ENCODE measurements at places on chromosomes 7 and 10. TPM values are rescaled to one million over a fixed set of nuclear protein-coding genes. Genes with fewer than 3 reads are reported as not detected.

CYP3A4 gene
- not detected for polyA plus RNA-seq

MACROH2A2 gene
- polyA plus RNA-seq: 20.8 TPM

SEMA4G gene
- polyA plus RNA-seq: 1.9 TPM

CASTOR2 gene
- polyA plus RNA-seq: 1.3 TPM

PRF1 gene
- not detected for polyA plus RNA-seq

OR2A12 gene
- polyA plus RNA-seq: not detected

GNAI1 gene
- 41.7 TPM for polyA plus RNA-seq

TUBB8 gene
- 0.10 TPM for polyA plus RNA-seq

FAM25A gene
- 27.6 TPM for polyA plus RNA-seq

CYP2C9 gene
- not detected for polyA plus RNA-seq

DNA sequence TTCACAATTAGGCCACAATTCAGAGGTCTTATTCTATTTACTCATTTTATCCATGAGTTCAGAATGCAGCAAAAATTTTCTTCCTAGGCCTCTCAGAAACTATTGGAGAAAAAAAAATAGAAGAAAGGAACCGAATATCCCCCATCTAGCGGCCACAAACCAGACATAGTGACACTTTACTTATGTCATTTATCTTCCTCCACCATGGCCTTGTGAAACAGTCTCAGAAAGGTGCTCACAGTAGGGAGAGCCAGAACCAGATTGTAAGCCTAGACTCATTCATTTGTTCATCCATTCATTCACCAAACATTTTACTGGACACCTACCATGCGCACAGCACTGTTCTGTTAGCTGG is 16.0 kb downstream of the CREB3L2 start:
- DNase-seq: no peak

DNA sequence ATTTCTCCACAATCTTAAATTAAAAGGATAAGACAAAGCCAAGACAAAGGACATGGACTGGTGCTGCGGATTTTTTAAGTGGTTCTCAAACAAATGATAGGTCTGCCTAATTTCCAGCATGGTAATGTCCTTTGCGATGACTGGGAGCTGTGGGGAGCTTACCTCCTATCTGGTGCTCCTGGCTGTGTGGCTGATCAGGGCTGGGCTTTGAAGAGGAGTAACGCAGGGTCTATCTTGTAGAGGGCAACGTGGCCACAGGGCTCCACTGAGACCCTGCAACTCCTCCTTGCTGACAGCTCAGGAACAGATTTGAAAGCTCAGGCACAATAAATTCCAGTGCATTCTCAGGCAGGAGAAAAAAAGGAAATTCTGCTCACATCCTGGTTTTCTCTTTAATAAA is 103.1 kb upstream of the SFMBT2 start:
- no peak for DNase-seq

DNA sequence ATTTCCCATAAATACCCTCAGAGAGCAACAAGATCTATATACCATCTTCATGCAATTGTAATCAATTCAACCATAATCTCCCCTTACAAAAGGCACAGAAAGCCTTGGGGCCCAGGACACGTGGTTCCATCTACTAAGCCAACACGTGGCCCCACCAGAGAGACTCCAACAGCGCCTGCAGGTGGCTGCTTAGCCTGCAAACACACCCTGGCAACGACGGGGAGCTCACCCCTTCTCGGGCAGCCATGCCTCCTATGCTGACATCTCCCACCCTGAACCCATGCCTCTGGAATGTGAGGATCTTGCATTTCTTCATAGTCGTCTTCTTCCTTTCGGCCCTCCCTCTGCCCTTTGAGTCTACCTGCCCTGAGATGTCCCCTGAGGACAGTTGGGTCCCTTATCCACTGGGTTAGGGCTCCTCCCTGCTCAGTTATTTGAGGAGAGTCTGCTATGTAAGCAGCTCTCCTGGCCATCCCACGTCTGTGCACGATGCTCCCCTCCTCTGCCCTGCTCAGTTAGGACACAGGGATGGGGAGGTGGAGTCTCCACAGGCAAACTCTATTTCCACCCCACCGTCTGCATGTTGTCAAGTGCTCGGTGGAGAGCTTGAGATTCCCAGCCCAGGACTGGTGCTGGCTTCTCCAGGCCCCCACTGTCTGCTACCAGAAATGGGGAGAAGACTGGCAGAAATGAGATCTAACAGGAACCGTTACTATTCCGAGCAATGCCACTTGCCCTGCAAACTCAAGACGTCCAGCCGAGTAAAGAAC is 36.5 kb downstream of the EBF3 start:
- DNase-seq: no peak

DNA sequence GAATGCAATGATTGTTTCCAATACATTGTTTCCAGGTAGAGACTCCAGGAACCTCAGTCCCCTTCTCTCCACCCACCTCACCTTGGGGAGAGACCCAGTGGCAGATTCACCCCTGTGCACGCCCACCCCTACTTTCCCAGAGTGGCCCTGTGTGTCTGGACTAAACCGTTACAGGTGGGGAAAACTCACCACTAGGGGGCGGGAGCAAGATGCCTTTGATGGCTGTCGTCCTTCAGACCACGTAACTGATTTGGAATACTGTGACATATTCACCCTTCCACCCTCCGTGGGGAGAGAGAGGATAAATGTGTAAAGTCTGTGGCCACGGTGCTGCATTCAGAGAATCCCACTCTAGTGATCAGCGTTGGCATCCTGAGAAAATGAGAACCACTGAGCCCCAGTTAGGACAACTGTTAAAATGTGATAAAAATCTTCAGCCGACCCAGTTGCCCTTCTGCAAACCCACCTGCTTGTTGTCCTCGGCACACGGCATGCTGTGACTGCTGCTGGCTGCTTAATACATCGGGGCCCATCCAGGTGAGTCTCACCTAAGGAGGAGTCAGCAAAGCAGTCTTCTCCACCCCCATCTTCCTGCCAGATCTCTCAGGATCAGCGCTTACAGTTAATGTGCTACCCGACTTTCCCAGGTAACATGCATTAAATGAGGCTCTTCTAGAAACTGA is 41.5 kb upstream of the NMT2 start:
- no peak for DNase-seq

- no peak for DNase-seq
Observed at GRCh38 chr7:88686468-88687229, 72.9 kb upstream of the ZNF804B start.

DNA sequence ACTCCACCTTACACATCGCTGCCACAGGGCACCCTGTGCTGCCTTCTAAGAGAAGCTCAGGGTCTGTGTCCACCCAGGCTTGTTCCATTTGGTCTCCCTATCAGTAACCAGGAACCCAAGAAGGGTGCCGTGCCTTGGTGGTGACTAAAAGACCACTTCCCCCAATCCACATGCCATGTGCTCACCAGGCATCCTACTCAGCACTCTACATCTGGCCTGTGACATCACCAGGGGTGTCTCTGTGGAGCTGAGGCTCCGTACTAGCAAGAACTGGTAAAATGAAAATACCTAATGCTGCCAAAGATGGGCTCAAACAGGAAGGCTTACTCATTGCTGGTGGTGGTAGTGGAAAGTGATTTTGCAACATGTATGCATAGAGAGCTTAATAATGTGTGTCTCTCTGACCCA is 19.0 kb upstream of the C10orf71 start:
- no peak for DNase-seq

GRCh38 chr7:91242097-91242844 is 22.0 kb upstream of the FZD1 start:
- no peak for DNase-seq

DNA sequence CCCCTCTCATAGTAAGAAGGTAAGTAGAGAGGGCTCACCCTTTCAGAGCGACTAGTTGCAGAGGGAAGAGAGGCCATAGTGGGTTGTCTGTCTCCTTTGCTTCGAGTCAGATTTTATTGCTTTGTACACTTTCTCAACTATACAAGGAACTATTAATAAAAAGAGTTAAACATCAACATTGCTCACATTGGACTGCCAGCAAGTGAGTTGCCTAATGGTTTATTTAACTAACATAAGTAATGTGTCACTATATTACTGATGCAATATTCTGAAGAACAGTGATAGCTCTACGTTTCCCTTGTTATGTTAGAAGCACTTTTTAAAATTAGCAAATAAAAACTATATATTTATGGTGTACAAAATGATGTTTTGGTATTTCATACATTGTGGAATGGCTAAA is 451.0 kb downstream of the GRM8 start:
- no peak for DNase-seq

- no peak for DNase-seq
Observed at GRCh38 chr10:124069341-124070264, 23.8 kb downstream of the CHST15 start.

GRCh38 chr7:7425321-7425720 is 110.4 kb downstream of the COL28A1 start:
- DNase-seq: no peak

DNA sequence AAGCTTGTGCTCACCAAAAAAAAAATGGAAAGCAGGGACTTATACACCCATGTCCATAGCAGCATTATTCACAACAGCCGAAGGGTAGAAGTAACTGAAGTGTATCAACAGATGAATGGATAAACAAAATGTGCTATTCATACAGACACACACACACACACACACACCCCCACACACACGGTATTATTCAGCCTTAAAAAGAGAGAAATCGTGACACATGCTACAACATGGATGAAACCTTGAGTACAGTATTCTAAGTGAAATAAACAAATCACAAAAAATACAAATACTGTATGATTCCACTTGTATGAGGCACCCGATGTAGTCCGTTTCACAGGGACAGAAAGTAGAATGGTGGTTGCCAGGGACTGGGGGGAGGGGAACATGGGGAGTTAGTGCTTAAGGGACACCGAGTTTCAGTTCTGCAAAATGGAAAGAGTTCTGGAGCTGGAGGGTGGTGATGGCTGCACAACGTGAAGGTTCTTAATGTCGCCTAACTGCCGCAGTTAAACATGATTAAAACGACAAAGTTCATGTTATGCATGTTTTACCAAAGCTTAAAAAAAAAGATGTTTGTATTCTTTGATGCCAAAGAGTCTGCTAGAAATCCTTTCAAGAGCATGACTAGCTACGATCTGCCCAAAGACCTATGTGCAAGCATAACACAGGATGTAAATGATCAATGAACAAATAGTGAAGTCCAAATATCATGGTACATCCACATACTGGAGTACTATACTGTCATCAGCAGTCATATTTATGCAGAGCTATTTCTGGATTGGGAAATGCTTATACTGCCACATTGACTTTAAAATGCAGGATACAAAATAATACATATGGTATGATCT is 7.2 kb downstream of the TNS3 start:
- DNase-seq: no peak

GRCh38 chr7:151025924-151026671 is 1.8 kb upstream of the ATG9B start:
- peak; percentile 66 for DNase-seq

DNA sequence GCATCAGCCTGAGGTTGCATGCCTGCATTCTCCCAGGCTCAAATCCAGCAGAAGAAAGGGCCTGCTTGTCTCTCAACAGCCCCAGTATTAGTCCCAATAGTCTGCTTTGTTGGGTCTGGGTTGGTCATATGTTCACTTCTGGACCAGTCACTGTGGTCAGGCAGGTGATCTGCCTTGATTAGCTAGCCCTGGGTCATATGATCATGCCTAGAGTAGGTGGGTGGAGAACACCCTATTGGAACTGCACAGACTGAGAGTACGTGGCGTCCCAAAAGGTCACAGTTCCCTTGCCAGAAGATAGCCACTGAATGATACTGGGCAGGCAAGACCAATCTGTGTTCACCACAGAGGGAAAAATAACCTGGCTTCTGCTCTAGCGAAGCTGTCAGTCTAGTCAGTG is 80.1 kb downstream of the SH2D4B start:
- DNase-seq: no peak

DNA sequence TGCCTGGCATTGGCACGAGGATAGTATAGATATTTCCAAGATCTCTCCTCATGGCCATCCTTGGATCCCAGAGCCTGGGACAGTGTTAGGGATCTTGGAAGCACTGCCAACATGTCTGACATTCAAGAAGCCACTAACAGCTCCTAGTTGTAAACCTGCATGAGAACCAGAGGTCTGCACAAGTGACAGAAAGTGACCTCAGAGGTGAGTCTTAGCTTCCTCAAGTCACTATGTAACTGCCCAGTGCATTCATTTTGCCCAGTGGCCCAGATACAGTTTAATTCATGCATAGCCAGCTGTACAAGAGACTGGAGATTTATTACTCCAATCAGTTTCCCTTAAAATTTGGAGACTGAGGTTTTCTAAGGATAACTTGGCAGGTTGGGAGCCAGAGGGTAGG is 16.7 kb downstream of the SUGCT start:
- no peak for DNase-seq

DNA sequence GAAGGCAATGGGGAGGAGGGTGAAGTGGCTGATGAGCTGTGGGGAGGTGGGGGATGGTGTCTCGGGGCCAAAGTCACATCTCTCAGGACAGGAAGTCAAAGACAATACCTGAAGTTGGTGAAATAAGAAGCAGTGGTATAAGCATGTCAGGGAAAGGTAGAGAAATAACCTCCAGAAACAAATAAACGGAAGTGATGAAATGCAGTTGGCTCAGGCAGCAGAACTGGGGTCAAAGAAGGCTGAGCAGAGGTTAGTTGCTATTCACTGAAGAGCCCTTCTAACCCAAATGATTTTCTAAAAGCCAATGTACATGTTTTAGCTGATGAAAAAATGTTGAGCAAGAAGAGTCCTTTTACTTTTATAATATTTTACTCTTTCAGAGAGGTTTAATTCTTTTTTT is 78.6 kb upstream of the ADRB1 start:
- no peak for DNase-seq

DNA sequence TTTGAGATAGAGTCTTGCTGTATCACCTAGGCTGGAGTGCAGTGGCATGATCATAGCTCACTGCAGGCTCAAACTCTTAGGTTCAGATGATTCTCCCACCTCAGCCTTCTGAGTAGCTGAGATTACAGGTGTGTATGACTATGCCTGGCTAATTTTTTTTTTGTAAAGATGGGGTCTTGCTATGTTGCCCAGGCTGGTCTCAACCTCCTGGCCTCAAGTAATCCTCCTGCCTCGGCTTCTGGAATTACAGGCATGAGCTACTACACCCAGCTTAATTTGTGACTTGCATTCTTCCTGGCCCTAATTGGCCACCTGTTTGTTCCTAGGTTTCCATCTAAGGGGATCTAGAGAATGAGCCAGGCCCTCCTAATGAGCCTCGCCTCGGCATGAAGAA is 9.3 kb downstream of the ARHGAP22 start:
- no peak for DNase-seq

GRCh38 chr7:39085590-39086049 is 107.9 kb downstream of the POU6F2 start:
- no peak for DNase-seq

DNA sequence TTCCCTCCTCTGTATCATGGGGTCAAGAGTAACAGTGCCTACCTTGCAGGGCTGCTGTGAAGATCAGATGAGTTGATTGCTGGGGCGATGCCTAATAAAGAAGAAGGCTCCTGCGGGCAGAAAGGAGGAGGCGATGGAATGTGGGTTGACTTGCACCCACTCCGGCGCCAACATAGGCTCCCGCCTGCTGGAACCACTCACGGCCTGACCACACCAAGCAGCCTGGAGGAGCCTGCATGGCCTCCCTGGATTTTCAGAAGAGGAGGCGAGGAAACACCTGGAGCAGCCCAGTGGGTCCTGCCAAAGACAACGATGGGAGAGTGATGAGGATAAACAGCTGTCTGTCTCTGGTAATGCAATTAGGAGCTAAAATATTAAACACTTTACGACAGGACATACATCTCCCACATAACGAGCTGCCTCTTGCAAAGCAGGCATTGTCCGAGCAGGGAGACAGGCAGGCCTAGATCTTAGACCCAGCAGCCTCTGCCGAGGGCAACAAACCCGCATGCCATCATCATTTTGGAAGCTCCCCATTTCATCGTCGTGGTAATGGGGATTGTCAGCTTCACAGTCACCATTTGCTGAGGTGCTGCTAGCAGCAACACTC is 302.9 kb upstream of the ZMIZ1 start:
- no peak for DNase-seq

GRCh38 chr10:69413221-69413865 is 3.4 kb downstream of the TACR2 start:
- no peak for DNase-seq

- no peak for DNase-seq
Observed at GRCh38 chr7:21193895-21194294, 234.0 kb upstream of the SP4 start.
